Esophagus mucosa (tissue), 1 donor: ENCODE measurements at places on chromosomes 12 and 14.

- ATAC-seq = no peak
Measured at GRCh38 chr12:11732715-11733114, 83.2 kb downstream of the ETV6 start.

DNA sequence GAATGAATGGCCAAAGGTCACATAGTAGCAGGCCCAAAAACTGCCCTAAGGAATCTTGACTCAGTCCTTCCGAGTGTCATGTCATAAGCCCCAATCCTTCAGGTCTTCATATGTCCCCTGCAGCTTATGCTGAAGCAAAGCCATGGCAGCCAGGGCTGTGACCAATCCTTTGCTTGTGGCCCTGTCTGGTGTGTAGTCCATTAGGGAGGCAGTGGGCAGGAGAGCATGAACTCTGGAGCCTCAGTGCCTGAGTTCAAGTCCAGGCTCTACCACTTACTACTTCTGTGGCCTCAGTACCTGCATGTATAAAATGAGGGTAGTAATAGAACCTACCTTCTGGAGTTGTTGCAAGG, 20.3 kb downstream of the PLEKHG3 start:
- ATAC-seq = no peak

- ATAC-seq = no peak
Measured at GRCh38 chr14:97625477-97625876, 828.3 kb downstream of the VRK1 start.

- ATAC-seq = no peak
Measured at GRCh38 chr12:3226264-3226663, 149.1 kb downstream of the TSPAN9 start.

DNA sequence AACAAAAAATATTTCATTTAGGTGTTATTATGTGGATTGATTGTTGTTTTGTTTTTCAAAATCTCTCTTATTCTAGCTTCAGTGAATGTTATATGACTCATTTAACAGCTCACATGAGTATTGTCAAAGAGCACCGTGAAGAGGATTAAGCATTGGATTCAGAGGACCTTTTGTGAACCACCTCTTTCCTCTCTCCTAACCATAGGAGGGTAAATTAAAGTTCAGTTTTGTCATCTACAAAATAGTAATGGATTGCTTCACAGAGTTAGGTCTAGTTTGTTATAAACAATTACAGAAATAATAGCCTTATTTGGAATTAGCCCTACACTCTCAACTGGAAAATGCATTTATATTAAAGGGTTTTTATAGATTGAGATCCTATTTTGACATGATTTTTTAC, 962 bp upstream of the KERA start:
- ATAC-seq = no peak

DNA sequence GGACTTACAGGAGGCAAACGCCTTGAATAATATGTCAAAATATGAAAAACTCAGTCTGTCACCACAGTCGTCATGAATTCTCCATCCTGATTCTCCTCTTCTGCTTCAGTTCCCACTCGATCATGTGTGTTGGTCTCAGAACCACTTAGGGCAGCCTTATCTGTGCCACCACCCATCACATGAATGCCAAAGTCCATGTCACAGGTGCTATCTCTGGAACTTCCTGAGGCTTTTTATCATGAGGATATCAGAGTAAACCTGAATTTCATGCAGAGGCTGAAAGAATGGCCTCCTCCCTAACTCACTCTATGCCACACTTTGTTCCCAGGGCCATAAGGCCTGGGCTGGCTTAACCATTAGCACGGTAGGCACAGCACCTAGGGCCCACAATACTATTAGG, 28.8 kb upstream of the MAP3K9 start:
- no peak for ATAC-seq

- ATAC-seq = no peak
Measured at GRCh38 chr12:29167445-29167844, 18.4 kb downstream of the FAR2 start.

DNA sequence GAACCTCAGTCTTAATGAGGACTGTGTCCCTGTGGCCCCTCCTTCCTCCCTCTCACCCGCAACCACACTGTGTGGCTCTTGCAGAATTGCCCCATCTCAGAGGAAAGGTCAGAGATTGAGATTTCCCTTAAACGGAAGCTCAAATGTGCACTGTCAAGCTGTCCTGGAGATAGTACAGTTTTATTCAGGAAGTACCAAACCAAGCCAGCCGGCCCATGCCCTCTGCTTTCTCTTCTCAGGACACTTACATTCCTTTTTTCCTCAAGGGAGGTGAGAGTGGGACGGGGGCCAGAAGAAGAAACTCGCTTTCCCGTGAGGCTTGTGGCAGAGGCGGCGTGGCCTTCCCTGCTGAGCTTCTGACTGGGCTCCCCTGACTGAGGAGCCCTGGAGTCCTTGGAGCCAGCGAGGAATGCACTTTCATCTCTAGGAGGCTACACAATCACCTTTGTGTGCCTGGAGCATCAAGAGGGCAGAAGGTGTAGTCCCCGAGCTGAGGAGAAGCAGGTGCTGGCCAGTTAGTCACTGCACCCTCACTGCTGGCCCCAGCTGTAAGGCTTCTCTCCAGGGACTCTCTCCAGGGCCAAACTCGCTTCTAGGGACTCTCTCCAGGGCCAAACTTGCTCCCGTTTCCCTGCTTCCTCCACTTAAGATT, 24.1 kb upstream of the ATP2A2 start:
- ATAC-seq = no peak

- no peak for ATAC-seq
Measured at GRCh38 chr12:55675666-55676065, 32.0 kb downstream of the ITGA7 start.

- ATAC-seq = no peak
Measured at GRCh38 chr14:72094844-72095582, 162.8 kb downstream of the RGS6 start.

DNA sequence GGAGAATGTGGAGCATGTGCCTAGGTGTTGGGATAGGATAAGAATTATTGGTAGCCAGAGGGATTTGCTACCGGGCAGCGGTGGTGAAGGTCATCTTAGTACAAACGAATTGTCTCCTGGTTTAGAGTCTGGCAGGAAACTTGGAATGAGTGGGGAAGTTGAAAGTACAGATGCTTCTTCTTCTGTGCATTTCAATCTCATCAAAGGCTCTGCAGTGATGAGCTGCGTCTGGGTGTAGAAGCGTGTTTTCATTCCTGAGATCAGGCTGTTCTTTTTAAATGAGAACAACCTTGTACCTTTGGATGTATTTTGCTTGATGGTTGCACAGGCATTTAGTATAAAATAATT, 2.1 kb downstream of the WNK1 start:
- no peak for ATAC-seq

DNA sequence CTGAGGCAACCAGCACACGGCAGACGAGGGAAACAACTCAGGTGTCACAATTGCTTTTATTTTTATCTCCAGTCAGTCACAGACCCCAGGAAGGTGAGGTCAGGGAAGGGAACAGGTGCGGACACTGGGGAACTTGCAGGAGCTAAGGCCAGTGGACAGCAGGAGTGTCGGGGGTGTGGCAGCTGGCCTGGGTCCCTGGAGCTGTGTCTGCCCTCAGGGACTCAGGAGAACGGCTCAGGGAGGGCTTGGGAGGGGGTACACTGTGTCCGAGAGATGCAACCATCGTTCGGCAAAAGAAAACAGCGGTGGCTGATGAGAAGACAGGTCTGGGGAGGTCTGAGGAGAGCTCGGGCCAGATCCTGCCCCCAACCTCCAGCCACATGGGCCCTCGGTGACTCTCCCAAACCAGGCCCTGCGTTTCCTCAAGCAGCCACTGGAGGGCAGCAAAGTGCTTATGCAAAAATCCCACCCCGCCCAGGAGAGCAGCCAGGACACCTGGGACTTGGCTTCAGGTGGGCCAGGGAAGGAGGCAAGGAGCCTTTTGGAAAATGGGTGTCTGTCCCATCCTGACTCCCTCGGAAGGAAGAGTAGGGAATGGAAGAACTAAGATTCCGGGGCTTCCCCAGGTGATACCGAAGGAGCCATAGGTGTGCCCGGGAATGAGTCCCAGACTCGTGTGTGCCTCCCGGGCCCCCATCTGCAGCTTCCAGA, 24.1 kb upstream of the BCDIN3D start:
- peak; percentile 78 for ATAC-seq

DNA sequence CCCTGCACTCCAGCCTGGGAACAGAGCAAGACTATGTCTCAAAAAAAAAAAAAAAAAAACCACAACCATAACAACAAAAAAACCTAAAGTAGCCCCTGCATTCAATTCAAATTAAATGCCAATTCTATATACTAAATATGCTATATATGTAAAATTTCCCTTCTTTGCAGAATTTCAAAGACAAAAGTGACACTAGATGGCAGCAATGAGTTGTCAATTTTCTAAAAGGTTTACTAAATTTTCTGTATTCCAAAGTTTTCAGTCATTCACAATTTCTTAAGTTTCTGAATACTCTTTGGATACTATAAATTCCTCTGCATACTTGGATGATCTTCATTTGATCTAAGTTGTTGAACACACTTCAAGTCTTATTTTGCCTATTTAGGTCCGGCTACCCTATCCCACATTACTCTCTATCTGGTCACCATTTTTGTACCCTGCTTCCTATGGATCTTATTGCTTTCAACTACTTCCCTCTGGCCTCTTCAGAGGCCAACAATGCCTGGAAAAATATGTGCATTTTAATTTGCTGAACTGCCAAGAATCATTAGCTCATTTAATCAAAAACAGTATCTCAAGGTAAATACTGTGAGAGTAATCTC, 27.9 kb downstream of the HNRNPC start:
- no peak for ATAC-seq

- no peak for ATAC-seq
Measured at GRCh38 chr12:12392413-12392812, 35.5 kb downstream of the BORCS5 start.

- ATAC-seq = no peak
Measured at GRCh38 chr12:57984629-57985151, 43.3 kb downstream of the ATP23 start.

DNA sequence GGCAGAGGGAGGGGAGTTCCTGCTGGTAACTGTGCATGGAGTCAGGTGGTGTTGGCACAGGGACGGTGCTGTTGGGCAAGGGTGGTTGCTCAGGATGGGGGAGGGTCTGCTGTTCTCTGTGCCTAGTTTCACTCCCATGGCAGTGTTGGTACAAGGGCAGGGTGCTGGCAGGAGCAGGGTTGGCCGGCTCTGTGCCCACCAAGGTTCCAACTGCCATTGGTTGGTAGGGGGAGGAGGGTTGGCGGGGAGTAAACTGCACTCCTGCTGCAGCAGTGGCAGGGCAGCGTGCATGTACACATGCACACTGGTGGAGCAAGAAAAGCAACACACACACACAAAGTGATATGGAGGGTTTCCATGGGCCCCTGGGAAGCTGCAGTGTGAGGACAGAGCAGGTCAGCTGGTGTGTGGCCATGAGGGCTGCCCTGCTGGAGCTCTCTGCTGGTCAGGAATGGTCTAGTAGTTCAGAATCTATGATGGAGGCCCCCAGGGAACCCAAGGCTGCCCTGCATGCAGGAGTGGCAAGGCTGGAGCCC, 269.9 kb upstream of the MGAT4C start:
- ATAC-seq = no peak
